ENCODE measurements at places on chromosomes 12 and 14. TPM values are rescaled to one million over a fixed set of nuclear protein-coding genes. Genes with fewer than 3 reads are reported as not detected.

- no peak overlapping the region for H3K4me3 ChIP-seq
- no peak for DNase-seq
Observed at GRCh38 chr12:12582895-12583303, 20.2 kb upstream of the DUSP16 start.

- DNase-seq, result no peak
- peak overlapping the region; percentile 72 for H3K27ac ChIP-seq
- no peak overlapping the region for H3K4me3 ChIP-seq
- H3K36me3 ChIP-seq, result no peaks in the 10 kb centered on the region
Observed at GRCh38 chr14:91890291-91890749, 23.0 kb upstream of the TC2N start.

GRCh38 chr12:116116650-116117424, 160.7 kb downstream of the MED13L start:
- H3K27me3 ChIP-seq, result no peaks in the 10 kb centered on the region
- H3K4me1 ChIP-seq, result peaks cover 40% of the 10 kb centered on the region
- H3K36me3 ChIP-seq, result no peaks in the 10 kb centered on the region
- no peak overlapping the region for H3K27ac ChIP-seq

PGF gene
- 4.2 TPM for total RNA-seq

KLRF1 gene
- total RNA-seq, result not detected

DNA sequence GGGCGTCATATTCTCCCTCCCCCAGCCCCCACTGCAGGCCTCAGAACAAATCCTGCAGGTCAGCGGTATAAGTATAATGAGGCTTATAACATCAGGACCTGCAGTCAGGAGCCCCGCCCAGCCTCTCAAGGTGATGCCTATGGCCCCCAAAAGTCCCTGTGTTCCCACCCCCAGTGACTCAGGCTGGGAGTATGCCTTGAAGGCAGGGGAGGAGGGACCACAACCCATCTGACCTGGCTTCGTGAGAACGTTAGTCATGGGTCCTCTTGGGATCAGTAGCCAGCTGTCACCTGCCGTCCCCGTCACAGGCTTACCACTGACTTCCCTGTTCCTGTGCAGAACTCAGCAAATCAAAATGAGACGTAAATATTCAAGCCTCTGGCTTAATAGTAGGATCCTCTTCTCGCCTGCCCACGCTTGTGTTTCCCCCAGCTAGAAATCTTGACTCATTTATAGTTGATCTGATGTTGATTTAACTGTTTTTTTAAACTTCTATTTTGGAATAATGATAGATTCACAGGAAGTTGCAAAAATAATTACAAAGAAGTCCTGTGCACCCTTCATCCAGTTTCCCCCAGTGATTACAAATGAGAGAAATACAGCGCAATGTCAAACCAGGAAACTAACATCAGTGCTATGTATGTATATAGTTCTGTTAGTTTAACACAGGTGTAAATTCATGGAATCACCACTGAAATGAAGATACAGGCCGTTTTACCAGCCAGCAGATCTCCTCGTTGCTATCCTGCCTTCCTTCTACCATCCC, 107.5 kb downstream of the ADGRD1 start:
- peaks cover 60% of the 10 kb centered on the region for H3K4me1 ChIP-seq
- DNase-seq, result no peak
- H3K27me3 ChIP-seq, result no peaks in the 10 kb centered on the region

- DNase-seq, result peak; percentile 31
- peak overlapping the region; percentile 5 for H3K4me3 ChIP-seq
- H3K36me3 ChIP-seq, result no peaks in the 10 kb centered on the region
- no peaks in the 10 kb centered on the region for H3K27me3 ChIP-seq
- peaks cover 38% of the 10 kb centered on the region for H3K4me1 ChIP-seq
- peak overlapping the region; percentile 79 for H3K27ac ChIP-seq
Observed at GRCh38 chr14:61355892-61356325, 34.5 kb downstream of the PRKCH start.

DNA sequence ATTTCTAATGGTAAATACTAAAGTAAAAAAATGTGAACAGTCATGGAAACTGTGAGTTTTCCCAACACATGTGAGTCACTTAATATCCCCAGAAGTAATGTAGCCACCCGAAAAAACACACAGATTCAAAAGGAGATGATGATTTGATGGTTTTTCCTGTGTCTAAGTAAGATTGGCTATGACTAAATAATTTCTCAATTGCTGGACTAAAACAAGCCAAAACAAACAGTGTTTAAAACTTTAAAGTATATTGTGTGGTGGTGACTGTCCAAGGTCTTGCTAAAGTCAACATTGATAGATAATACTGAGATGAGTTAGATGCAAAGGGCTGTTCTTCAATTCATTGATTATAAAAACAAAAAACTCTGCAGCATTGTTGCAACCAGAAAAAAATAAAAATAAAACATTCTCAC, 89.6 kb upstream of the SOX5 start:
- H3K27ac ChIP-seq, result no peak overlapping the region
- H3K36me3 ChIP-seq, result no peaks in the 10 kb centered on the region
- H3K4me3 ChIP-seq, result no peak overlapping the region
- no peak for DNase-seq
- no peaks in the 10 kb centered on the region for H3K27me3 ChIP-seq
- peaks cover 13% of the 10 kb centered on the region for H3K4me1 ChIP-seq

HOXC6 gene
- not detected for total RNA-seq

GRCh38 chr12:59075968-59076490, 155.7 kb upstream of the LRIG3 start:
- no peaks in the 10 kb centered on the region for H3K4me1 ChIP-seq
- peaks cover 6% of the 10 kb centered on the region for H3K27me3 ChIP-seq

- no peak for DNase-seq
- peaks cover 57% of the 10 kb centered on the region for H3K27me3 ChIP-seq
- no peak overlapping the region for H3K4me3 ChIP-seq
- no peak overlapping the region for H3K27ac ChIP-seq
- H3K4me1 ChIP-seq, result no peaks in the 10 kb centered on the region
- no peaks in the 10 kb centered on the region for H3K36me3 ChIP-seq
Observed at GRCh38 chr14:101196795-101197590, 293.5 kb upstream of the RTL1 start.
